Gastroesophageal sphincter (tissue), 4 donors: ENCODE measurements at places on chromosomes 11 and 22.
A peak's percentile ranks its signal among the peaks of the same experiment; 100 is the strongest.

GRCh38 chr22:26276529-26277160 is 107.4 kb downstream of the SEZ6L start:
- ATAC-seq = no peak

DNA sequence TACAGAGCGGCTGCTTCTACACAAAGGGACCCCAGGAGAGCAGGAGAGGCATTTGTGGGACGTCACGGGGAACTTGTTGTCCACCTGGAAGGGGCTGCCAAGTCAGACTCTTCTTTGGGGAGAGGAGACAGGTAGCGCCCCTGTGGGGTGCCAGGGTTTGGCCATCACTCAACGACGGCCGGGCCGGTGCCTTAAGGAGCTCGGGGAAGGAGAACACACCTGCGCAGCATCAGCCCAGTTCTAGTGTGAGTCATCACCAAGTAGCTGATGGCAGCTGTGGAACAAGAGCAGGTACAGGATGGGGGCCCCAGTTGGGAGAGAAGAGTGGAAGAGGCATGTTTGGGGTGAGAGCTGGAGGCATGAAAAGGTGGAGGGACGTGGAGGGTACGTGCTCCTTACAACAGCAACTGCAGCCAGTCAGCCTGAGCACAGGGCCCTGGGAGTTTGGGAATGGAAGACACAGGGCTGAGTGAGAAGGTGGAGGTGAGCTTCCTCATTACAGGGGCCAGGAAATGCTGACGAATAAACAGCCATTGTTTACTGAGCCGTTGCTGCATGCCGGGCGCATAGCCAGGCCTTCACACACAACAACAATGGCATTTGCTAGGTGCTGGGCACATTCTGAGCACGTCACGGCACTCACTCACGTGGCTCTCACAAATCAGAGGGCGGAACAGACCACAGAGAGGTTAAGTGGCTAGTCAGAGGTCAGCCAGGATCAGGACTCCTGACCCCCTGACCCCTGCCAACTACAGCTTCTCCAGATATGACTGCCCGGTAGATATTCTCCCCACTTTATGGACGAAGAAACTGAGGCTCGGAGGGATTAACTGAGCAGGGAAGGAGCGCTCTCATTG is 29.1 kb upstream of the TP53I11 start:
- ATAC-seq = peak; percentile 13

DNA sequence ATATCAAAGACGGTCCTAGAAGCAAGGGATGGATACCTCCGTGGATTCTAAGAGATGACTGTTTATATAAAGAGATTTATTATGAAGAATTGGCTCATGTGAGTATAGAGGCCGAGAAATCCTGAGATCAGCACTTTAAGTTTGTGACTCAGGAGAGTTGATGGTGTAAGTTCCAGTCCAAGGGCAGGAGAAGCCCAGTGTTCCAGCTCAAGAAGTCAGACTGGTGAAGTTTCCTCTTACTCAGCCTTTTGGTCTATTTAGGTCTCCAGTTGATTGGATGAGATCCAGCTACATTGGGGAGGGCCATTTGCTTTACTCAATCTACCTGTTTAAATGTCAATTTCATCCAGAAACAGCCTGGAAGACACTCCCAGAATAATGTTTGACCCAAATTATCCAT is 45.1 kb downstream of the TSPAN18 start:
- ATAC-seq = no peak

DNA sequence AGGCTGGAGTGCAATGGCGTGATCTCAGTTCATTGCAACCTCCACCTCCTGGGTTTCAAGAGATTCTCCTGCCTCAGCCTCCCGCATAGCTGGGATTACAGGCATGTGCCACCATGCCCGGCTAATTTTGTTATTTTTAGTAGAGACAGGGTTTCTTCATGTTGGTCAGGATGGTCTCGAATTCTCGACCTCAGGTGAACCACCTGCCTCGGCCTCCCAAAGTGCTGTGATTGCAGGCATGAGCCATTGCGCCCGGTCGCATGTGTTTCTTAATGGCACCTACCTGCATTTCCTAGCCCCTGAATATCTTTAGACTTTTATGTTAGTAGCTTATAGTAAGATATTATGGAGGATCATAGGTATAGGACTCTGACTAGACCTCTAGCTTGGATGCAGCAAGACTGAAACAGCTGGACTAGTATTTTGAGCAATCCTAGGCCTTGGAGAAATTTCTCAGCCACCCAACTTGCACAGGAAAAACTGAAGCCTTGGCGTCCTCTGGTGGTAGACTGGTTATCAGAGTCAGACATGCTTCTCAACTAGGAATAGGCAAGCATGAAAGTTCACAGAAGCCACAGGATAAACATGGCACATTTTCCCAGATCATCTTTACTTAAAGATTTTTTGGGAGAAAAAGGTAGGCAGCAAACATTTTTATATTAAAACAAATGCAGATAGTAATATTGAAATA is 22.7 kb upstream of the C1QTNF4 start:
- ATAC-seq = peak; percentile 73

DNA sequence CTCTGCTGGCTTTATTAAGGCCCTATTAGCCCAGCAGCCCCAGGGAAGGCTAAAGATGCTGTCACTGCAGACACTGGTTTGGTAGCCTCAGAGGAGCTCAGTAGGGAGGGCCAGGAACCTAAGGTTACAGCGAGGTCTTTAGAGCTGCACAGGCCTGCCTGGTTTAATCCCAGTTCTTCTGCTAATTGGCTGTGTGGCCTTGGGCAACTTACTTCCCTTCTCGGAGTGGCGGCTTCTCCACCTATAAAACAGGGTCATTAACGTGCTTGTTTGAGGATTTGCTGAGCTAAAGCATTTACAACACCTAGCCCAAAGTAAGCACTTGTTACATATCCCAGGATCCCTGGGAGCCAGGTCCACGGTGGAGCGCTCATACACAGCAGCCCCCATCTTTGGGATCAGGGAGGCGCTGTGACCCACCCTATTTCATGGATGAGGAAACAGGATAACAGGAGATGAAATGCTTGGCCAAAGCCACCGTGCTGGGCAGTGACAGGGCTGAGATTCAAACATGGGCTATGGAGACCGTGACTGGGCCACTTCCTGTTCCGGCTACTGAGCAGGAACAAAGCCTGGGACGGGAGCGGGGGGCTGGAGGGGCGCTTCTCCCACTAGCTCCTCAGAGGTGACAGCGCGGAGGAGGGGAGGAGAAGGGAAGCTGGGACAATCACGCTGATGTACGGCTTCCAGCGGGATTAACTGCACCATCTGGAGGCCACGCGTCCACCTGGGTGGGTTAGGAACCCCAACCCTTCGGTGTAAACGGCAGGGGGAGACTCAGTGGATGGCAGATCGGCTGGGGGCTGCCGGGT is 61.5 kb downstream of the IGLL1 start:
- ATAC-seq = no peak

- ATAC-seq = no peak
Measured at GRCh38 chr11:85767246-85767945, 43.5 kb downstream of the SYTL2 start.

- ATAC-seq = no peak
Measured at GRCh38 chr22:37228106-37229011, 15.7 kb downstream of the RAC2 start.

DNA sequence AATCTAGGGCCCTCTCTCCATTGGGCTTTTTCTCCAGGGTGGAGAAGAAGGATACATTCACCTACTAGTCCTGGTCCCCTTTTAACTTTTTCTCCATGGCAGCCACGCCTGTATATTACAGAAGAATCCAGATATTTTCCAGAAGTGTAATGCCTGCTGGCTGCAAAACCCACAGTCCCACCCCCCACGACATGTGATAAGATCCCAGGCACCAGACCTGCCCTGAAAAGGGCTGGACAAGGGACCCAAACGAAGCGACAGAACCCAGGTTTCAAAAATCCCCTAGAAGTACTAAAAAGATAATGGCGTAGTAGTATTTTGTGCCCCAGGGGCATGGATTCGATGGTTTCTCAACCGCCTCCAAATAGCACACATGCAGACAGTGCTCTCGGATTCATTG is 2.8 kb downstream of the WT1 start:
- ATAC-seq = no peak

DNA sequence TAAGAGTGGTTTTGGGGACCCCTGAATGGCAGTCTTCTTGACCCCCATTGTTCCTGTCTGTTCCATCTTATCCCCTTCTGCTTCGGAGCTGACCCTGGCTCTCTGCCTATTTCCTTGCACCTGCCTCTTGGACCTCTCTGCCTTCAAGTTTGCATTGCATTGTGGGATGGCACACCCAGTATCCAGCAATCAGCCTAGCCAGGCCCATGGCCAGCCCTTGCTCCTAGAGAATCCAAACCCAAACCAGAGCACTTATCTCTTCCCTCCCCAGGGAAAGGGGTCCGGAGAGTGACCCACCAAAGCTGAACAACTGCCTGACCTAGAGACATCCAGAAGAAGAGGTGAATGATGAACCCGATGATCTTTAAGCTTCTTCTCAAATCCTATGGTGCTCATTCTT is 607.3 kb upstream of the CADM1 start:
- no peak for ATAC-seq

DNA sequence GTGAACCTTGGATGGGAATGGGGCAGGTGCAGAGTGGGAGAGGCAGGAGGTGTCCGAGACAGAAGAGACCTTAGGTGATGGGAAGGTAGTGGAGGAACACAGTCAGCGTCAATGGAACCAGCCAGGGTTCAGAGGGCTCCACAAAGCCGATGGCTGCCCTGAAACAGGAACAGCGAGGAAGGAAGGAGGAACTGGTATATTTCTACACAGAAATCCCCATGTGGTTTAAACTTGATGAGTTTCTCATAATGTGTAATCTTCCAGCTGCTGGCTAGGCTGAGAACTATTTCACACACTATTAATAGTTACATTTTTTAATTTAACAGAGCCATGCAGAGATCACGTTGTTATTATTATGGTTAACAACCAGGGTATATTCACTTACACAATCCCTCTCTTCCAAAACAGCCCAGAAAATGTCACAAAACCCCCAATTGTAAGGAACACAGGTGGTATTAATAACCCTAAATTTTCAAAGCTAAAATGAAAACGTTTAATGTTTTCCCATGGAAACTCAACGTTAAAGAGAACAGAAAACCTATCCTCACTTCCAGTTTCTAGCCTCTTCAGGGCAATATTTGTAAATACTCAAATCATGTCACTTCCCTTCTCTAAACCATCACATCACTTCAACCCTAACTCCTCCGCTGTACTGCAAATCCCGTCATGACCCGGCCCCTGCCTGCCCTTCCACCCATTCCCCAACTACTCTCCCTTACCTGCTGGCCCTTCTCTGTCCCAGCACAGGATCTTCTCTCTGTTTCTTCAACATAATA is 74.5 kb upstream of the ARFGAP3 start:
- peak; percentile 47 for ATAC-seq

- ATAC-seq = no peak
Measured at GRCh38 chr22:47686594-47687345, 924.3 kb downstream of the TBC1D22A start.

- no peak for ATAC-seq
Measured at GRCh38 chr22:34975721-34976120, 90.2 kb upstream of the ISX start.

- ATAC-seq = no peak
Measured at GRCh38 chr22:27798511-27799014, 3.0 kb downstream of the MN1 start.

DNA sequence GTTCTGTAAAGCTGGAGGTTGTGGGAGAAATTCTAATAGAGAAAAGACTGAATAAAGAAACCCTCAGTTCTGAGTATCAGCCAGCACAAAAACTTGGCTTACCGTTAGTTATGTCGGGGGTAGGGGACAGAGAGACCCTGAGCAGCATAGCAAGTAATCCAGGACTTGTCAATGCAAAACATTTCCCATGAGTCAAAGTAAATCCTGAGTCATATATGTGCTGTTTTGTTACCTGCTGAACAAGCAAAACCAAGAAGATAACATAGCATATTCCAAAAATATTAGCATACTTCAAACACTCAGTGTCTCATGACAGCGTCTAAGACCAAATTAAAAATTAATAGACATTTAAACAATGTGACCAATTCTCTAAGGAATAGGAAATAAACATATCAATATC is 75.1 kb upstream of the LUZP2 start:
- no peak for ATAC-seq

- peak; percentile 56 for ATAC-seq
Measured at GRCh38 chr11:36376888-36377758, 81.0 kb downstream of the PRR5L start.

DNA sequence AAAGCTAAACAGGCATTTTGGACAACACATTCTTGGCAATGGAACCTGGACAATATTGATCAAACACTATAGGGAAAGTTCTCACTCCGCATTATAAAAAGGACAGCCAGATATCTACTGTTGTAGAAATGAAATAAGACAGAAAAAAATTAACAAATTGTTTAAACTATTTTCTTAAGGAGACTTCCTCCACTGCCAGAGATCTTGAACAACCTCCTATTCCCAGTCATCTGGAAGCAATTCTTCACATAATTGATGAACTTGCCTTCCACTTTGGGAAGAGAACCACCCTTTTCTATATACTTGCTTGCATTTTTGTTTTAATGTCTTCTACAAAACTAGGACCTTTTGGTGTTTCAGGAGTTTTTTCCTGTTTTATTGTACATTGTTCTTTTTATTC is 216.1 kb downstream of the CASP12 start:
- ATAC-seq = no peak

DNA sequence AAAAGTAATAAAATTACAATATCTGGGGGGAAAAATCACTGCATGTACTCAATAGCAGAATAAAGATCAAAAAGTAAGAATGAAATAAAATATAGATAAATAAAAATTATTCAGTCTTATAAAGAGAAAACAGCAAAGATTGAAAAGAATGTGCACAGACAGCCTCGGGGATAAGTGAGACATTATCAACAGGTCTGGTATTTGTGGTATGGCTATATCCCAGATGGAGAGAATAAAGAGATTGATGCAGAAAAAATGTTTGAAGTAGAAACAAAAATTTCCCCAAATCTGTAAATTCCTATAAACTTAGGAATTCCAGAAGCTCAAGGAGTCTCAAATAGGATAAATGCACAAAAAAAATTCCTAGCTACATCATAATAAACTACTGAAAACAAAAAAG is 74.5 kb upstream of the LUZP2 start:
- ATAC-seq = no peak

DNA sequence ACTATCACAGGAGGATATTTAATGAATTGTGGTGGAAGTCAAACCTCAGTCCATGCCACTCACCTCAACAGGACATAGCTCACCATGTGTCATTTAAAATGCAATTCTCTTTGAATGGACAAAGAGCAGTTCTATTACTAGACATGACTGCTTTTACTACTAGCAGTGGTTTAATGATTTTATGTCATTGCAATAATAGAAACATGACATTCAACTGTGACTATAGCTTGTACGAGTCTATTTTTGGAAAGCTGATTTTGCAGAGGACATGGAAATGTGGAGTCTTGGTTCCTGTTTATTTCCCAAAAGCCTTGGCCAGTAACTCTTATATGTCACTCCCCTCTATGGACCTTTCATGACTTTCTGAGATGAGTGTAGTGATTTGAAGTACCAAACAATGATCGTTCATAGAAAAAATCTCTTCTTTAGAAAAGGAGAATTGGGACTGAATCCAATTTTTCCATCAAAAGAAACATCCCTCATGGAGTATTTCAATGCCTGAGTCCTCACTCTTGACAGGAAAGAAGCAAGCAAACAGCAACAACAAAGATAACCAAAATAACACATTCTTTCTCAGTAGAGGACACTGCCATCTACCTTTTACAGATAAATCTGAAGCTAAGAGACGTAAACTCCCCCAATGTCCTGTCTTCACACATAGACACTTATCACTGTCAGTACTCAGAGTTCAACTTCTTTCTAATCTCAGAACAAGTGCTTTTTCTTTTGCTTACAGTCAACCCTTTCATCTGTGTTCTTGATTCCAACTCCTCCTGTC is 233.4 kb downstream of the LRRC4C start:
- ATAC-seq = no peak
